Thoracic aorta (tissue), 2 donors: ENCODE measurements at places on chromosomes 2 and 18. TPM values are rescaled to one million over a fixed set of nuclear protein-coding genes. Genes with fewer than 3 reads are reported as not detected.

DNA sequence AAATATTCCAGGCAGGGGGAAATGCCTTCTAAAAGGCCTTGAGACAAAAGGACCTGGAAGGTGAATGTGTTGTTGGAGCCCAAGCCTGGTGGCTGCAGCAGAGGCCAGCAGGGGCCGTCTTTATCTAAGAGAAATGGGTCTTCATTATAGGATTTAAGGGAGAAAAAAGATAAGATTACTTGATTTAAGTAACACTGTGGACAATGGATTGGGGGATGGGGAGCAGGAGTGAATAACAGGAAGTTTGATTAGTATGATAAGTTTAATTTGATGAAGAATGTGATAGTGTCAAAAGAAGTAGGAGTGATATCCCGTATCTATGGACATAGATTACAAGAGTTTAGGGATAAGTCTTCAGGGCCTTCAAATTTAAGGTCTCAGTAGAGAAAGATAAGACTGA, 64.2 kb downstream of the WDR75 start:
- no peak for DNase-seq

DNA sequence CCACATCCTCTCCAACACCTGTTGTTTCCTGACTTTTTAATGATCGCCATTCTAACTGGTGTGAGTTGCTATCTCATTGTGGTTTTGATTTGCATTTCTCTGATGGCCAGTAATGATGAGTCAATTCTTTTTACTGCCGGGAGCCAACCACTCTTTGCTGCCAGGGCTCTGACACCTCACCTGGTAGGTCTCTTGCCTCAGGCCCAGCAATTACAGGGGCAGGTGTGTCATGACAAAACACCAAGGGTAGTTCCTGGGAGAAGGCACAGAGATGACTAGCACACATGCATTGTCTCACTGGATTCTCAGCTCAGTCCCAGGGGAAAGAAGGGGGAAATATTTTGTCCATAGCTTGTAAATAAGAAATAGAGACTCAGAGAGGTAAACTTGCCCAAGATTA, 122.3 kb downstream of the CHST9 start:
- DNase-seq = no peak

- no peak for DNase-seq
These were observed 209.0 kb upstream of the COPS8 start for GRCh38 chr2:236876642-236877041.

DNA sequence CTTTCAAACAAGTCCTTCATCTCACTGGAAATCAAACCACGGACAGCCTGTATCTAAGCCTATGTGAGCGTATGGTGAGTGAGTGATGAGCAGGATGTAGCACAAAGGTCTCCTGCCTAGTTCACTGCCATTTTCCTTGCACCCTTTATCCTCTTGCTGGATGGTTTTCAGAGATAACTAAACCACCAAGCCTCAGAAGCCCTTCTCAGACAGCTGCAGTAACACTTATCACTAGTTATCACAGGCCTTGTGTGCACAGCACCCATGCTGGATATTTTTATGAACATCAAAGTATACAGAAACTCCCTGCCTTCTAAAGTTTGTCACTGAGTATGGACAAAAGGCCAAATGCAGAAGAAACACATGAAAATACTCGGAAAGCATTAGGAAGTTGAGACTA, 69.5 kb downstream of the C1D start:
- no peak for DNase-seq

DNA sequence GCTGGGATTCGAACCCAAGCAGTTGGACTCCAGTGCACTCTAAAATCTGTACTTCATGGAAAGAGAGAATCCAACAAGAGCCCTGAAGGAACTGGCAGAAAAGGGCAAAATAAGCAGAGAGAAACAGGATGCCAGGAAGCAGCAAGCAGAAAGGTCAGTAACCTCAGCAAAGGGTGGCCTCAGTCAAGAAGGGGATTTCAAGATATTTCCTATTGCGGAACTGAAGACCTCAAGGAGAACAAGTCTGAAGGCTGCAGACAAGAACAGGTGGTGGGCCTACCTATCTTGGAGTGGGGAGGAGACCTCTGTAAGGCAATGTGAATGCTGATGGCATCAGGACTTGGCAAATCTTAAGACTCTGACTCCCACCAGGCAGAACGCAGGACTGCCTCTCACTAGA, 20.1 kb upstream of the MREG start:
- no peak for DNase-seq

The CD8B2 gene
- not detected for total RNA-seq
